Pulmonary artery endothelial cell (primary cell): ENCODE measurements at places on chromosomes 13 and 19.
A peak's percentile ranks its signal among the peaks of the same experiment; 100 is the strongest.

- no peak for DNase-seq
These were observed 27.0 kb upstream of the UBAC2 start for GRCh38 chr13:99173606-99174005.

- DNase-seq, result no peak
These were observed 352.4 kb downstream of the KLF5 start for GRCh38 chr13:73411067-73411809.

GRCh38 chr13:34070544-34071303 lies 252.8 kb downstream of the RFC3 start:
- no peak for DNase-seq

GRCh38 chr19:5049561-5049960 lies 80.6 kb downstream of the KDM4B start:
- no peak for DNase-seq

- no peak for DNase-seq
These were observed 740 bp downstream of the ELAVL3 start for GRCh38 chr19:11479898-11480714.

DNA sequence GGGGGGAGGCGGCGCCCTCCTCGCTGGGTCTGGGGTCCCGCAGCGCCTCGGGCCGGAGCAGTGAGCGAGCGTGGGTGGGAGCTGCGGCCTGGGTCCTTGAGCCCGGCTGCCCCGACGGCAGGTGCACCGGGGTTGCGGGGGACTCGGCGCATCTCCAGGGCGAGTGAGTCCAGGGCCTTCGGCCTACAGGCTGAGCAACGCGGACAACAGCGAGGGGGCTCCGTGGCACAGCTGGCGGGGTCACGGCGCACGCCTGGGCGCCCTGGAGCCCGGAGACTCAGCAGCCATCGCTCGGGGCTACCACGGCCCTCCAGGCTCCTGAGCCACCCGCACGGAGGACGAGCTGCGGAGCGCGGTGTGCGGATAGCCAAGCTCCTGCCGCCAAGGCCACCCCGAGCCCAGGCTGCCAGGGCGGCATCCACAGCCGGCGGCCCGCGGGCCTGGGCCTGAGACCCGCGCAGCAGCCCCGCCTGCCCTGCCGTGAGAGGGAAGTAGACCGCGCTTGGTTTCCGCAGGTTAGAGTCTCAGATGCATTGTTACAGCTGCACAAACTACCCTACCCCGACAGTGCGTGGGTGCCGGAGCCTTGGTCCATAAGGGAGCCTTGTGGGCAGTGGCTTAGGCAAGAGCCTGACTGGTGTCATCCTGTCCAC lies 253.9 kb upstream of the SGCG start:
- DNase-seq, result no peak

DNA sequence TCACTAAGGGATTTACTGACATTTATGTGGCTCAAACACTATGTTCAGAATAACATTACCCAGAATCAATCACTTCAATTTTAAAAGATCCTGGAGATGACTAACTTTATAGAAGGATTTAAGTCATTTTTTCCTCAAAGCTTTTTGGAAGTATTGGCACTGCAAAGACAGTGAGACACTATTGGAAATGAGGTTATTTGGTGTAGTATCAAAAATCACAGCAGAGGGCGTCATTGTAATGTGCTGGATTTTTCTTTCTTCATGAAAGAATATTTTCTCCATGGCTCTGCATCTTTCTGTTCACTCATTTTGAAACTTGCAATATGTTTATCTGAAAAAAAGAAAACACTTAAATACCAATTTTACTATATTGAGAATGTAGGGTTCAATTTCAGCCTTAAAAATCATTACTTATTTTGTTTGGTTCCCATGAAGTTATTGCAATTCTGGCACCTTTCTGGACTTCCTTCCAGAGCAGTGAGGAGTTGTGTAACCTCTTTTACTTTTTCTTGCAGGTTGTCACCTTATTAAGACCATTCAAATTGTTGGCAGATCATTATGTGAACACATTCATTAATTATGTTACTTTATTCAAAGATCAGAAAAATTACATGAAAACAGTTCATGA lies 3.7 kb upstream of the CSNK1A1L start:
- DNase-seq, result peak; percentile 19

GRCh38 chr19:23916991-23917390 lies 2.3 kb downstream of the ZNF726 start:
- DNase-seq, result no peak
